NCI-H510A (cell line): ENCODE measurements at places on chromosomes 6 and 20.

DNA sequence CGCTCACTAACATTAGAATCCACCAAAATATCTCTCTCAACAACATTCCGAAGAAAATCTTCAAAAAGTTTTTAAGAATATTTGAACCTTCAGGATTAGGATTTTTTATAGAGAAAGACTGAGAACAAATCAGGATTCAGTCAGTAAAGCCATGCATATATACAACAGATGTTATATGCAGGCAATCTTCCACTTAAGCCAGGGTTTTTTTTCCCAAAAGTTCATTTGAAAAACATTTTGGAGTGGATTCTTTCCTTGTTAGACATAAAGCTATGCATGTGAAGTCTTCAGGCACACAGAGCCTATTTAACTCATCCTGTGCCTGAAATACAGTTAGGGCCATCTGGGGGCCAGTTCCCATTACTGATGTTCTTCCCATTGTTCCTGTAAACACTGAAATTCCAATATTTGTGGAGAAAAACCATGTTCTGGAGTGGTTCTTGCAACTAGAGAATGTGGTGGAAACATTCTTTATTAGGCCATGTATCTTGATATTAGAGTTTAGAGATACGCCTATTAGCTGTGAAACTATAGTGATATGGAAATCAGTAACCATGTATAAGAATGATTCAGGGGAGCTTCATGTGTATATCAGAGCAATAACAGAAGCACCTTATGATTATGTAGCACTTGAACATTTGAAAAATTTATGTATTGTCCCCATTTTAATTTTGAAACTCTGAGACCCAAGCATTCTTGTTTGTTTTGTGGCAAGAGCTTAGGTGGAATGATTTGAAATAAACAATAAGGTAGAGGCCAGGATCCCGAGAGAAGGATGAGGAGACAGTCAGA, 61.7 kb downstream of the PLEKHG1 start:
- no peak for DNase-seq

DNA sequence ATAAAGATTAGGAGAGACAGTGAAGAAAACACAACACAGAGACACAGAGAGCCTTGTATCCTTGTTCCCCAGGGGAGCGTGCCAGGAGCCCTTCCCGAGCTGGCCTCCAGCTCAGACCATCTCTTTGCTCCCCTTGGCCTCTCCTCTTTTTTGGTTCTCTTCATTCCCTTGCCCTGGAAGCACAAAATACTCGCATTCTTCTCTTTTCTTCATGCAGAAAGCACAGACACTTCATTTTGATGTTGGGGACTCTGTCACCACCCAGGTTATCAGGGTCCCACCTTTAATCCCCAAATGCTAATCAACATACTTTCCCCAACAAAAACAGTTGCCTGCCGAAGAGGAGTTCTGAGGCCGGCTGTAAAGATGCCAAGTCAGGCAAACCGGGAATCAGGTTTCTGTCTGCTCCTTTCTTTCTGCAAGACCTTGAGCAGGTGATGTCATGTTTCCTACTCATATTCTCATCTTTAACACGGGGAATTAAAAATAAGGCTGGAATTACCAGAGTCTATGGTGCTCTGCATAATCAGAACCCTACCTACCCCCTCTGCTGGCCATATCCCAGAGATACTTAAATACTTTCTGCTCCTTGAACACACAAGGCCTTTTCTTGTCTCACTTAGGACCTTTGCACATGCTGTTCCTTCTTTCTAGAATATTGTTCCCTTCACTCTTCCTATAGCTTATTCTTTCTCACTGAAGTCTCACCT, 21.7 kb downstream of the TGM6 start:
- no peak for DNase-seq

DNA sequence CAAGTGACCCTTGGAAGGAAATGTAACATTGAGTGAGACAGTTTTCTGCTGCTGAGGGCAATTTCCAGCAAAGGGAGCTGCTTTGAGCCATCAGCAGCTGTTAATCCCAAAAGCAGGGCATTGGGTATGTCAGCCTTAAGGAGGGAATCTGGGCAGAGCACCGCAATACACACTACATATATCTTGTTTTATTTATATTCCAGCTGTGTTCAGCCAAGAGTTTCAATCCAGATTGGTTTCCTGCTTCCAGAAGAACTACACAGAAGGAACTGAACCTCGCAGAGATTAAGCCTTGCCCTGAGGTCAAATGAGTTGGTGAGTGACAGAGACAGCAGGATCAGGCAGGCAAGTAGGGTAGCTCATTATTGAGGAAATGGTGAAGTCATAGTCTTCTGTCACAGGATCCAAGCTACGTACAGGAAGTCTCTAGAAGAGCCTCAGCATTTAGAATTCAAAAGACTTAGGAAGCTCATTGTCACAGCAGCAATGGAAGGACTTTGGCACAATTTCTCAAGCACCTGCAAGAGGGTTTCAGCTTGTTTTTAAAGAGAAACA, 109.9 kb upstream of the HEY2 start:
- no peak for DNase-seq

- no peak for DNase-seq
Measured at GRCh38 chr6:113050010-113050858, 703.1 kb downstream of the RFPL4B start.

- no peak for DNase-seq
Measured at GRCh38 chr6:29943053-29943966, 978 bp downstream of the HLA-A start.

DNA sequence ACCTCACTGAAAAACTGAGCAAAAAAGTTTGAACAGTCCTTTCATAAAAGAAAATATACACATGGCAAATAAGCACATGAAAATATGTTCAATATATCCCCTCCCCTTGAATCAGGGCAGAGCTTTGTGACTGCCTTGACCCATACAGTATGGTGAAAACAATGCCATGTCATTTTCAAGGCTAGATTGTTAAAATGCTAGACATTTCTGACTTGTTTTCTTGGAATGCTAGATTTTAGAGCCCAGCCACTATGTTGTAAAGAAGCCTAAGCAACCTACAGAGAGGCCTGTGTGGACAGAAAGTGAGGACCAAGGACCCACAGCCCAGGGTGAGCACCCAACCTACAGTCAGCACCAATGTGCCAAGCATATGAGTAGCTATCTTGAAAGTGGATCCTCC, 17.1 kb upstream of the ASF1A start:
- no peak for DNase-seq

DNA sequence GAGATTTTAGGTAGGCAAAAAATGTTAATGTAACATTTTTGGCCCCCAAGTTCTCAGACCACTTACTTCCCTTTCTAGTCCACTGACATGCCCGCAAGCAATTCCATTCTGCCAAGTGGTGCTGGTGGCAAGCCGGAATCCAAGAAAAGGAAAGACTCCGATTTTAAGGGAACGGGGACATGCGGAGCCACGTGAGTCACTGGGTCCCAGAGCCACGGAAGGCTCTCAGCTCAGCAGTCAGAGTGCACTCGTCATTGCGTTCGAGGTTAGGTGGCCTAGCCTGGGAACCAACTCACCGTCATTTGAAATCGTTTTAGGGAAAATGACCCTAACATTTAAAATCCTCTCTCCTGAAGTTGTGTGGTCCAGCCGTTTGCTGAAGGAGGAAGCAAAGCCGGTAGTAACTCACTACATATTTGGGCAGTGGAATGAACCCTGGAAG, 711 bp upstream of the SIRT5 start:
- DNase-seq: no peak

DNA sequence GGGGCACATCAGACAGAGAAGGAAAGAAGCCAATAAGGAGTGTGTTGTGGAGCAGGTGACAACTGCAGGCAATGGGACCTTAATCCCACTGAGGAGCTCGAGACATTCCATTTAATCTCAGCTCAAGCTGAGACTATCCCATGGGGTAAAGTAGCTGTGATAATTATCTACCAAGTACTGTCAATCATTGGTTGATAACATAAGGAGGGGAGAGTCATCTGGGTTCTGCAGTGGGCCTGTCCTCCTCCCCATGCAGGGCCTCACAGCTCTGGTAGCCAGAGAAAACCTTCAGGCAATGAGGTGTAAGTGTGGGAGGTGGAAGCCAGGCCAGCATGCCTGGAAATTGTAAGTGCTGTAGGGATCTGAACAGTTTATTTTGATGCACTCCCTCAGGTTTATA, 375.0 kb upstream of the ARID1B start:
- DNase-seq: no peak

DNA sequence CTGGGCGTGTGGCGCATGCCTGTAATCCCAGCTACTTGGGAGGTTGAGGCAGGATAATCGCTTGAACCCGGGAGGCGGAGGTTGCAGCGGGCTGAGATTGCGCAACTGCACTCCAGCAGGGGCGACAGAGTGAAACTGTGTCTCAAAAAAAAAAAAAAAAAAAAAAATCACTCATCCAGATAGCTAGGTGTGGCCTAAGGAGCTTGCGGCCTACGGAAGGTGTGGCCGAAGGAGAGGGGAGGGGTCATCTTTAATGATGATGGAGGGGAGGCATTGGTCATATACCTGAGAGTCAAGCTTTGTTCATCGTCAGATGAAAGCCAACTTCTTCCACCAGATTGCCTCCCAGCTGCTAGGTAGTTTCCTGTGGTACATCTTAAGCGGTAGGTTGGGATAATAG, 801 bp upstream of the PPARD start:
- no peak for DNase-seq

- no peak for DNase-seq
Measured at GRCh38 chr6:145977881-145978280, 13.7 kb upstream of the SHPRH start.

GRCh38 chr6:13357551-13358075, 29.3 kb upstream of the TBC1D7 start:
- DNase-seq: no peak

- DNase-seq: no peak
Measured at GRCh38 chr6:100622907-100623692, 158.4 kb upstream of the SIM1 start.

DNA sequence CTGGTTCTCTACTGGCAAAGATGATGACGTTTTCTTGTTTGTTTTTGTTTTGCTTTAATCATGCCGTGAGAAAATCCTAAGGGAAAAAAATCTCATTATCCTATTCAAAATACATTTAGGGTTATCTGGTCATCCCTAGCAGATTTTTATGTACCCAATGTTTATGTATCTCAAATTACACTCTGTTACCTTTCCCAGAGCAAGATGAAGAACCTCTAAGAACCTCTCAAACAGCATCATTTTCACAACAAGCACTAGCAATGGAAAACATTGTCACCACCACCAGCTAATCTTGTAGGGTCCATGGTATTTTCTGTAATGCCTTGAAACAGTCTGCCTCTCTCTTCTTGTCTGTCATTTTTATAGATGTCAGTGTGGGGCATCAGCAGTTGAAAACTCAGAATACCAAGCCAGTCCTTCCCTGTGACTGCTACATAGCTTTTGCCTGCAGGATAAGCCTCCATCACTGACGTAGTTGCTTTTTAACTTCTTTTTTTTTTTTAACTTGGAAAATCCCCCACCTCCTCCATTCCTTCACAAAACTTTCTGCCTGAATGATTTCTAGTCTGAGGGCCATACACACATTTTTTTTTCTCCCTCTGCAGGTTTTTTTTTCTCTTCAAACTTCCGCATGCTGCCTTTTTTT, 2.4 kb upstream of the SNAP25 start:
- DNase-seq: no peak

GRCh38 chr6:140912686-140913085, 1220.0 kb upstream of the GJE1 start:
- no peak for DNase-seq

DNA sequence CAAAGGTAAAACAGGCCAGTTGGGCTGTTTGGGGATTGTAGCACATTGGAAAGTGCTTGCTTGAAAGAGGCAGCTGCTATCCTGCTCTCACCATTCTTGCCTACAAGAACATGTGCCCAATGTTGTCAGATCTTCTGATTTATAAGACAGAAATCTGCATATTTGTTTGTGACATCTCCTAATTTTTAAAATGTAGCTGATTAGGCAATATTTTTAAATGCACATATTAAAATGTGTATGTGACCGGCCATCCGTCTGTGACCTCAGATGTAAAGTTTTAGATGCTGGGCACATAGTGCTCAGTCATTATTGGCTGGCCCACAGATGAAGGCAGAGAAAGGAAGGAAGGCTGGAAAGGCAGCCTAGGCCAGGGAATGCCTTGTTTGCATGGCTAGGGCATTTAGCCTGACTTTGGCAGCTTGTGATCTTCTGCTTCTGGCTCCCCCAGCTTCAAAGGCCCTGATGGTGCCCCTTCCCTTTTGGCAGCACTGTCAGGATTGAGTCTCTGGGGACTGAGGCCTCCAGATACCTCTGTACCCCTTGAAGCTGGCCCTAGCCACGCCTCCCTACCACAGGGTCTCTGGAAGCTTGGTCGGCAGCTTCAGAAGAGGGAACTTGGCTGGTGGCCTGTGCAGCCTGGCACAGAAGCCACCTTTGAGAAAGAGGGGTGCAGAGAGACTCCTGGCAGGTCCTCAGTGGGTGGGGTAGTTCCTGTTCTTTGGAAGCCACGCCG, 6.4 kb downstream of the SNPH start:
- no peak for DNase-seq
